ENCODE measurements at places on chromosomes 3 and 15.

DNA sequence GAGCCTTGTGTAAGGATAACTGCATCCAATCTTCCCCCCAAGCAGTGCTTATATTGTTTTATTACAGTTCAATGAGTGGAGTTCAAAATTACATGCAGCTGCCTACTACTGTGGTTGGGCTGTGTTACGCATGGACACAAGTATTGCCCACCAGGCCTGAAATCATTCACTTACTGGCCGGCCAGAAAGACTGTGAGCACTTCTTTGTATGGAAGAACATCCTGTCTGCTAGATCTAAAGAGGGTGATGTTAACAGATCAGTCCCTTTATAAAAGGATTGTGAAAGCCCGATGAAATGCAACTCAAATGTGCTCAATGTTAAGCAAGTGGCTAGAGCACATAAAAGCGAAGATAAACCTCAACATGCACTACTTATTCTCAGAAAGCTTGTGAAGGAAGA is 132.5 kb downstream of the FOXP1 start:
- no peak for DNase-seq

DNA sequence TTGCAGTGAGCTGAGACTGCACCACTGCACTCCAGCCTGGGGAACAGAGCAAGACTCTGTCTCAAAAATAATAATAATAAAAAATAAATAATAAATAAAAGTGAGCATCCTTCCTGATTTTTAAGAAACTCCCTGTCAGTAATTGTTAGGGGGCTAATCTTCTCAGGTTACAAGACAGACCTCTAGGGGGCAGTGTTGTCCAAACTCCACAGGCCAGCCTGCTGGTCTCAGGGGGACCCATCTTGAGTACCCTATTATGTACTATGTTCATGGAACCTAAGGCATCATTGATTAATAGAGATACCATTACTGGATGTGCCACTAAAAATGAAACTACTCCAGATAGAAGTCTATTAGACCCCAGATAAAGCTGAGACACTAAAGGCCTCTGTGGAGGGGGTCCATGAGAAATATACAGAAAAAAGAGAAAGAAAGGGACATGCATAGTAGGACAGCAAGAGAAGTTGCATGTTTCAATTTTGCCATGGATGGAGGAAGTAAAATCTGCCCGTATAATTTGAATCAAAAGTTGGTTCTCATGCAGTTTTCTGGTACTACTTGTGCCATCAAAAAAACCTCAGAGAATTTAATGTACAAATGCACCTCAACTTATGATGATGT is 85.5 kb upstream of the CDV3 start:
- DNase-seq, result no peak

DNA sequence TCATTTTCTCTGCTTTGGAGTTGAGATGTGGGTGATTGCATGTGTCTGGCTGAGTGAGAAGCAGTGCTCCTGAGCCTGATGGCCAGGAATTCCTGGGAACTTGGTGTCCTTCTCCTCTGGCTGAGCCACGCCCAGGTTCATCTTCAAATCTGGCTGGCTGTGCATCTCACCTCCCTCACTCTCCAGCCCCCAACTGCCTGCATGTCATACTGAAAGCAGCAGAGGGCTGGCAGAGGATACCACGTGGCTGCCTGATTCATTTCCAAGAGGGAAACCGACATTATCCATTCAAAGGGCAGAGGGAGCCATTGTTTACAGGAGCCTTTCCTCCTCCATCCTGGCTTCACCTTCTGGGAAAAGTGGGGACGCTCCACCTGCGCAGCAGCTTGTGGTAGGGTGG is 57.4 kb downstream of the ABHD5 start:
- DNase-seq, result no peak

DNA sequence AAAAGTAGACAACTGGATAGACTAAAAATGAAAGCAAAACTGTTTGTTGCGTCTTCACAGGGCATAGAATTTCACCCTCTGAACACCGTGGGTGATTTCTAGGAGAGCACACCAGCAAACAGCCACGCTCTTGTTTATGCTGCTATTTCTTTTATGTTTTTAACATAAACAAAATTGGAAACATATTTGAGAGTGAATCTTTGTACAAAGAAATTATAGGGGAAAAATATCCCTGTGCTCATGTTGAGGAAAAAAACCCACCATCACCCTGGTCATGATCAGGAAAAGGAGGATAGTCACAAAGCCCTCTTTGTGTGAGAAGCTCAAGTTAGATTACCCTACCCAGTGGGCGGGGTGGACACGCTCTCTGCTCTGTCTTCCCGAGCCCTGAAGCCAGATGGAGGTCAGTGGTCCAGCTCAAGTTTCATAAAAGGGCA is 313.3 kb downstream of the SATB1 start:
- DNase-seq, result peak; percentile 47

- DNase-seq, result no peak
Observed at GRCh38 chr15:59691194-59691805, 2.2 kb upstream of the BNIP2 start.

DNA sequence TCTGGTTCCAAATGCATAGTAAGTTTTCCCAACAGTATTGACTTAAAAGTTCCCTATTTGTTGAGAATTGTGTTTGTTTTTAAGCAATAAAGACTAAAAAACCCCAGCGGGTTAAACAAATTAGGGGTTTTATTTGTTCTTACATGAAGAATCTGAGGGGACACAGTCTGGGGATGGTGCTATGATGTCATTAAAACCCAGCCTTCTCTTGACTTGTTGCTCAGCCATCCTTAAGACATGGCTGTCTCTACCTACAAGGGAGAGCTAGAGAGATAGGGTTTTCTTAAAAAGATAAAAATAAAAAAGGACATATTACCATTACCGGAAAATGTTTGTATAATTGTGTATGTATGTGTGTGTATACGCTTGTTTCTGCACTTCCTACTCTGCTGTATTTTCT is 11.7 kb upstream of the ARL14 start:
- no peak for DNase-seq

GRCh38 chr3:153640689-153641665 is 479.0 kb downstream of the RAP2B start:
- no peak for DNase-seq

DNA sequence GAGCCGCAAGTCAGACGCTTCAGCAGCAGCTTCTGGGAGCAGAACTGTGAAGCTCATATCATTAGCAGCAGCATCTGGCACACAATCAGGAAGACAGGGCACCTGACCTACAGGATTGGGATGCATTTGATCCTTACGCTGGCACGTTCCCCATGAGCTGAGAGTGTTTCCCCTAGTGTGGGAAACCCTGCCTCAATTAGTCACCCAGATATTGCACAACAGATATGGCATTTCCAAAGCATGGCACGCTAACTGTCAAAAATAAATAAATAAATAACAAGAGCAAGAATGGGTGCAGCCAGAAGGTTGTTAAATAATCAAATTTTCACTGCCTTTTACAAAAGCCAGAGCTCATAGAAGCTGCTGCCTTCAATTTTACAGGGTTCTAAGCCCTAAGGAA is 189.6 kb upstream of the THBS1 start:
- no peak for DNase-seq

- no peak for DNase-seq
Observed at GRCh38 chr15:59186501-59186900, 20.1 kb upstream of the LDHAL6B start.

GRCh38 chr3:169662132-169662842 is 1.2 kb downstream of the MECOM start:
- DNase-seq, result no peak

DNA sequence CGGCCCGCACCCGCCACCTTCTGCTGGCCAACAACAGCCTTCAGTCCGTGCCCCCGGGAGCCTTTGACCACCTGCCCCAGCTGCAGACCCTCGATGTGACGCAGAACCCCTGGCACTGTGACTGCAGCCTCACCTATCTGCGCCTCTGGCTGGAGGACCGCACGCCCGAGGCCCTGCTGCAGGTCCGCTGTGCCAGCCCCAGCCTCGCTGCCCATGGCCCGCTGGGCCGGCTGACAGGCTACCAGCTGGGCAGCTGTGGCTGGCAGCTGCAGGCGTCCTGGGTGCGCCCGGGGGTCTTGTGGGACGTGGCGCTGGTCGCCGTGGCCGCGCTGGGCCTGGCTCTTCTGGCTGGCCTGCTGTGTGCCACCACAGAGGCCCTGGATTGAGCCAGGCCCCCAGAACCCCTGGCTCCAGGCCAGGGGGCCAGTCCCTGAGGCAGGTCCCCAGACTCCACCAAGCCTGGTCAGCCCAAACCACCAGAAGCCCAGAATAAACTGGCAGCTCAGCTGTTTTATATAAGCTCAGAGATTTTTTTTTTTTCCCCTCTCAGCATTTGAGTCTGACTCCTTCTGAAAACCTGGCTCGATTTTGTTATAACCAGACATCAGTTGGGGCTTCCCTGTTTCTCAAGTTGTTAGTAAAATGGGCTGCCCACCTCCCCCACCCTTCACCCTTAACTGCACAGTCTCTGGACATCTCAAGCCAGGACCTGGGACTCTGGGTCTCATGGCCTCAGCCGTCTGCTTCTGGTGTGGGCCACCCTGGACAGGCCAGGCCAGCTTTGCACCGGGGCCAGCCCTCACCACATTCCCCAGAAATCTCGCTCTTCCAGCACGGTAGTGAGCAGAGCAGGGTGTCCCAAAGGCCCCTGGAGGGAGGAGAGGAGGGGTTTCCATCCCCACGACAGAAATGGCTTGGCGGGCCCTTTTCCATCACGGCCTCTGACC is 1.6 kb downstream of the GP9 start:
- no peak for DNase-seq

GRCh38 chr3:40679290-40679689 is 154.5 kb downstream of the ZNF621 start:
- DNase-seq, result no peak

DNA sequence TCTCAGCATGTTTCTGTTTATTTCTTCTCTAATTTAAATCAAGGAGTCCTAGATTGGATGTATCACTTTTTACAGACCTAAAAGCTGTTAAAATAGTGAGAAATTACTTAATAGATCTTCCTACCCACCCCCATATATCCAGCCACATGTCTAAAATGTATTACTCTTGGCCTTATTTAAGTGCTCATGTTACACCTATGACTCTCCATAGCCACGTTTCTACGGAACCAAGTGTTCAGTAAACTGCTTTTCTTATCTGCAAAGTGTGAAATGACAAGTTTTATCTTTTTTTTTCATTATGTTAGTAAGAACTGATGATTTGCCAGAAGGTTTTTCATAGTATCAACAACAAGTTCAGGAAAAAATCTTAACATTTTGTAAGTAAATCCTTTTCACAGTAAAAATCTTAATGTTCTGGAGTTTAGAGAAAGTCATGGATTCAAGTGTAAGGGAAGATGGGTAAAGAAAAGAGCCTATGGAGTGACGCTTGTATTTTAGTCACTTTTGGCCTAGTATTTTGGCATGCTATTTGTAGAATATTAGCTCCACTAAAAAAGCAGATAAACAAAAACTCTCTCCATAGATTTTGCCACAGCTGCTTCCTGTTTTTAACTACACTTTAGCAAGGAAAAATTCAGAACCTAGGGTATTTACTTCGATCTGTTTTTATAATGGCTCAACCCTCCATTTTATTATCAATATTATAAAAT is 41.2 kb upstream of the IGSF10 start:
- no peak for DNase-seq

GRCh38 chr3:51530485-51530884 is 8.0 kb upstream of the RAD54L2 start:
- DNase-seq, result no peak

Measured in brain pericyte (primary cell).